Anterior cingulate cortex (tissue), 58 donors: ENCODE measurements at places on chromosomes 2 and 18.

DNA sequence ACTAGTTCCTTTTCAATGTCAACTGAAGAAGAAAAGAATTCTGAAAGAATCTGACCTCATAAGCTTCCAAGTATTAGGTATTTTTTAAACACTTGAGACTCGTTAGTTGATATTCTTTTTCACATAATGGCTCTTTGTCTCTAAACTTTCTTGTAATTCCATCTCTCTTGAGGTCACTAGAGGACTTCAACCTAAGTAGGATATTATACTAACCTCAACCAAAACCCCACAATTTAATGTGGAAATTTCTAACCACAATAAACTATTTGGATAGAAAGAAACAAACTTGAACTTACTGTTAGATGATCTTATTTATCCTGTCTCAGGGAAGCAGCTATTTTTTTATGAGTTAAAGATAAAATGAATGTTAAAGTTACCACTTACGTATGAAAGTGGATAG lies 206.9 kb upstream of the FSIP2 start:
- no peak for DNase-seq

DNA sequence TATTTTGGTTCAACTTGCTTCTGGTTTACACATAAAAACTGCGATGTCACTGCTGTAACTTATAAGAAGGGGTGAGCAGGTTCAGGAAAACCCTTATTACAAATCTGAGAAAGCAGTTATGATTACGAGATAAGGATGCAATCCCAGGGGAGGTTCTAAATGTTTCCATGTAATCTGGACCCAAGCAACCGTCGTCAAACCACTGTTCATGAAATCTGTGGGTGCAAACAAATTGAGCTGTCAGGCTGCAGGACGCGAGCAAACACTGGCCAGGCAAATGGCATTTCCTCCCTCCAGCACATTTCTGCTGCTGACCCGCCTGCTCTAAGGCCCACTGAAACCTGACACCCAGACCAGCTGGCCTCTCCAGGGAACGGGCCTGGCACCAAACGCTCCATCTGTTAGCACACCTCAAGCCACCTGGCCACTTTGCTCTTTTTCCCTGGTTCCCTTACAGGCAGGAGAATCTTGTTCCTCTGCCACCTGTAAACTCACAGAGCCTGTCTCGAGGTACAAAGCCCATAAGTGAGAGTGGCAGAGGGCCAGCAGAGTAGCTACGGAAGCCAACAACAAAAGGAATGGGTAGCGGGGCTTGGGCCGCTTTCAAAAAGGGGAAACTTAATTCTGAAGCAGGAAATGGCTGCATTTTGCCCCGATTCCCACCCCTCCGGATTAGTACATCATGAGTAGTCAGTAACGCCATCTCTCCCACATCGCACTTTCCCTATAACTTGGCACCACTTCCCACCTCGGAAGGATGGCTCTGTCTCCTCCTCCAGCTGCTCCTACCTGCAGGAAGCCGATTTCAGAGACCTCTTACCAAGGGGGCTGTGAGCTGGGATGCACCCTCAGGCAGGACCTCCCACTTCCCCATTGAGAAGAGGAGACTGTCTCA lies 26.5 kb downstream of the CRACDL start:
- no peak for DNase-seq

- no peak for DNase-seq
Observed at GRCh38 chr18:9762526-9762925, 54.4 kb downstream of the RAB31 start.

DNA sequence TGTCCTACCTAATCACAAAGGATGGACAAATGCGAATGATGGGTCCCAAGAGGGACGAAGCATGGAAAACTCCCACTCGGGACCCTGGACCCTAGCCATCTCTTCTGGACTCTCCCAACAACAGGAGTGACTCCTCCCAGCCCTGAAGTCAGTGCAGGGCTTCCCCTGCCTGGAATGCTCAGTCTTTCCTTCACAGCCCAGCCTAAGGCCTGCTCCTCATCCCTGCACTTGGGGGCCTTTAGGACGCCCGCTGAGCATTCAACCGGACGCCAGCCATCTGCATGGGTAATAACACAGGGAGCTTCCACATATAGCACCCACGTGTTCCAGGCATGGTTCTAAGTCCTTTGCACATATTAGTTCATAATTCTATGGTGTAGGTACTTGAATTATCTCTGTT lies 237.5 kb downstream of the KLHL29 start:
- no peak for DNase-seq

DNA sequence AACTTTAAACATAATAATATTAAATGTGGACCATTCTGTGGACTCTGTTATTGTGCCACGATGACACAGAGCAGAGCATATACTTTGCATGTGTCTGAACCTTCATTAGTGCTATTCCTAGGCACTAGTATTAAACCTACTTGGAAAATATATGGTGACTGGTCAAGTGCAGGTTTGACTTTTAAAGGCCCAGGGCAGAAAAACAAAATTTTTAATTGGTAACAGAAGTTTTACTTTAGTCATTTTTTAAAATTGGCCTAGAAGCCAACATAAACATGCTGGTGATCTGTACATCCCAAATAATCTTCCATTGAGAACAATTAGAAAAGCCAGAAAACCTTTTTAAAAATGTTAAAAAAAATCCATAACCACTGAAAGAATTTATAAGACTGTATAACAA lies 16.6 kb downstream of the LDAH start:
- no peak for DNase-seq

DNA sequence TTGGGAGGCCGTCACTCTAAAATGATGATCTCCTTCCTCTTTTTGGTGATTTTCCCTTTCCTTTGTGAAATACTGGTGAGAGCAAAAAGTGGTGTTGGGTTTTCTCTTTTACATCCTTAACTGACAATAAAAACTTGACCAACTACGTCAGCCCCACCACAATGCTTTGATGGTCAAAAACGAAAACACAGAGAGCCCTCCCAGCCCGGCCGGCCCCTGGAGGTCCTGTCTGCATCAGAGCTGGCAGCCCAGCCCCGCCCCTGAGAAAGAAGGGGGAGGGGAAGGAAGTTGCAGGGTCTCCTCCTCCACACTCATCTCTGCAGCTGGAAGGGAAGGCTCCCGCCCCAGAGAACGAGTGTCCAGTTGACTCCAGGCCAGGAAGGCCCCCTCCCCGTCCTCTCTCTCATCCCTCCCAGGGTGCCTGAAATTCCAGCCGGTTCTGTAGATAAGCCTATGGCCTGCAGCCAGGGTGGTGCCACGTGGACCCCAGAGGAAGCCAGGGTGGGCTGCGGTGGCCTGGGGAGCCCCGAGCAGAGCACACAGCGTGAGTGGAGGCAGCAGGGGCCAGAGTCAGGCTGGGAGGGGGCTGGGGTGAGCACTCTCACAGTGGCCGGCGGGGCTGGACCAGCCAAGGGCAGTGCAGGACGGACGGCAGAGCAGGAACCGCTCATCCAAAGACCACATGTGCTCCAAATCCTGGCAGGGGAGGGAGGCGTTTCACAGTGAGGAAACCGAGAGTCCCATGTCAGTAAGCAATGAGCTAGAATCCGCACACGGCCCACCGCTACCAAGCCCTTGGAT lies 19.8 kb downstream of the BIN1 start:
- DNase-seq, result peak; percentile 33
